Fibroblast of skin of scalp (primary cell): ENCODE measurements at places on chromosomes 12 and 14.

DNA sequence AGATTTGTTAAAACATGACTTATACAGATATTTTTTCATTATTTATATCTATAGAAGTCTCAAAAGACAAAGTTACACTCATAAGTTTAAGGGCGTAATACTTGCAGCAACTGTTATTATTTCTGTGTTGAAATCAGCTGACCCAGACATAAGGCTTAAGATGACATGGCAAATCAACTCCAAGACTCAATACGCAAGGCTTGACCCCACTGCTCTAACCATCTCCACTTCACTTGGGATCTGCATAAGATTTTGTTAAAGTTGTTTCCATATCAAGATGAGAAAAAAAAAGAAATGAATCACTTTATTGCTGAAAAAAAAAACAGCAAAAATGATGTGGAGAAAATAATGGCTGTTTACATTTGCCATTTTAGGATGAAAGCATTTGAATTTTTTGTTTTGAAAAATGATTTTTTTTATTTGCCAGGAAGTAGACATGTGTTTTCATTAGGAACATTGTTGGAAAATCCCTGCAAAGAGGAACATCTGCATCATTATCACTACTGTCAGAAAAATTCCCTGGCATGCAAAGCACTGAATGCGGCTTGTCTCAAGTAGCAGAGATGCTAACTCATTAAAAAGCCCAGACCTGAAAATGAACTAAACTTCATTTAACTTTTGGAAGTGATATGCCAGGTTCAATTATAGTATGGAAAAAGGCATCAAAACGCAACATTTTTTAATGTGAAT is 73.5 kb downstream of the LIN7A start:
- peak; percentile 47 for DNase-seq

- no peak for DNase-seq
These were observed 141.6 kb downstream of the GPHN start for GRCh38 chr14:66649498-66649897.

DNA sequence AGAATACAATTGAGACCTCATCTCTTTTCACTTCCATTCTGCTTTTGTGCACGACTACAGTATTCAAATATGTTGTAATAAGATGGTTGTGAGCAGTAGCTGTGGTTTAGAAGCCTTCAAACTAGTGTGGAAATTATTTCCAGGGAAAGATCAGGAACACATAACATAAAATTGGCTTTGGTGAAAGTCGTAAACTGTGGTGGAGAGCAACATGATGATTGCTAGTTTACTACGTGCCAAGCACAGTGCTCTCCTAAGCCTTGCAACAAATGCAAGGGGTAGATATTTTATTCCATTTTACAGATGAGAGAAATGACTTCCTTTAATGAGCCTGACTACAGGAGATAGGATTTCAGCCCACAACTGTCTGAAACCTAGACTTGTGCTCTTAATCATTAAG is 172.4 kb upstream of the LMNTD1 start:
- DNase-seq = no peak

DNA sequence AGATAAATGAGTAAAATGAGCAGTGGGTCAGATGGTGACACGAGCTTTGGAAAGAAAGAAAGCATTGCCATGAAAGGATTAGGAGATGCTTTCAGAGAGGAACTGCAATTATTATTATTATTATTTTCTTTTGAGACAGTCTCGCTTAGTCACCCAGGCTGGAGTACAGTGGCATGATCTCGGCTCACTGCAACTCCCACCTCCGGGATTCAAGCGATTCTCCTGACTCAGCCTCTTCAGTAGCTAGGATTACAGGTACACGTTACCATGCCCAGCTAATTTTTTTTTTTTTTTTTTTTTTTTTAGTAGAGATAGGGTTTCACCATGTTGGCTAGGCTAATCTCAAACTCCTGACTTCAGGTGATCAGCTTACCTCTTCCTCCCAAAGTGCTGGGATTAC is 77.4 kb downstream of the ST8SIA1 start:
- no peak for DNase-seq

- no peak for DNase-seq
These were observed 89.1 kb upstream of the ZDHHC17 start for GRCh38 chr12:76674669-76675315.

GRCh38 chr12:111757361-111758119 is 9.2 kb upstream of the ALDH2 start:
- peak; percentile 42 for DNase-seq

DNA sequence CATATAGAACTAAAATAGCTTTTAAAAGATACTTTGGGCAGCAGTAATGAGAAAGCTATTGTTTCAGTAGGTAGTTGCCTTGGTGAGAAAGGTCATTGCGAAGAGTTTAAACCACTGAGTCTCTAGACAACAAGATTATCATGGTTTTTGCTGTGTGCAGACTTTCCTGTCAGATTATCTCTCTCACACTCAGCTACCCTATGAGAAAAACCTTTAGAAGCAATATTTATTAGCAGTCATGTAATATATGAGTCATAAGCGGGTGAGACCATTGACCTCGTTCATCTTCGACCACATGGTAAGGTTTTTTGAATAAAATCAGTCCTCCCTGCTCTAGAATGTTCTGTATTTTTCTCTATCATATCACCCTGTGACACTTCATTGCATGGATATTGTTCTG is 59.9 kb downstream of the GPR65 start:
- DNase-seq = no peak

- DNase-seq = peak; percentile 61
These were observed 44.5 kb upstream of the EEA1 start for GRCh38 chr12:92973614-92974013.

GRCh38 chr12:52090291-52090690 is 10.8 kb downstream of the SMIM41 start:
- DNase-seq = no peak

GRCh38 chr12:32002848-32003493 is 43.8 kb downstream of the RESF1 start:
- peak; percentile 35 for DNase-seq
